GM04504 (cell line): ENCODE measurements at places on chromosomes 1 and 21.

GRCh38 chr1:10905841-10906655, 106.4 kb upstream of the TARDBP start:
- no peak for DNase-seq

DNA sequence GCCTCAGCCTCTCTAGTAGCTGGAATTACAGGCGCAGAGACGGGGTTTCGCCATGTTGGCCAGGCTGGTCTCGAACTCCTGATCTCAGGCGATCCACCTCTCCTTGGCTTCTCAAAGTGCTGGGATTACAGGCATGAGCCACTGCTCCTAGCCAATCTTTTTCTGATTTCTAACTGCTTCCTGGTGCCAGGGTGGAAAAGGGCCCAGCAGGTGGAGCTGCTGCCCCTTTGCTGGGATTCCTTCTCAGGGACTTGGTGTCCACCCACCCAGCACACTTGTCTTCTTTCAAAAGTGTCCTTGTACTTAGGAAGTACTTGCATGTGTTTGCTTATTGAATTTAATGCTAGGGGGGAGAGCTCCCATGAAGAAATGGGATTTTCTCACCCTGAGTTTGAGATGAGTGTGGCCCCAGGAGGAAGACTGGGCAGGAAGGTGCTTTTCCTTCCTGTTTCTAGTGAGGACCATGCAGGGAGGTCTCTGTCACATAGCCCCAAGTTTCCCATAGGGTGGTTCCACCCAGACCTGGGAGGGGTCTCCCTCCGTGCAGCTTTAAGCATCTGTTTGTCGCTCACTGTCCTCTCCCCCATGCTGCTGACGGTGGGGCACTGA, 14.2 kb downstream of the UTP11 start:
- DNase-seq, result no peak

DNA sequence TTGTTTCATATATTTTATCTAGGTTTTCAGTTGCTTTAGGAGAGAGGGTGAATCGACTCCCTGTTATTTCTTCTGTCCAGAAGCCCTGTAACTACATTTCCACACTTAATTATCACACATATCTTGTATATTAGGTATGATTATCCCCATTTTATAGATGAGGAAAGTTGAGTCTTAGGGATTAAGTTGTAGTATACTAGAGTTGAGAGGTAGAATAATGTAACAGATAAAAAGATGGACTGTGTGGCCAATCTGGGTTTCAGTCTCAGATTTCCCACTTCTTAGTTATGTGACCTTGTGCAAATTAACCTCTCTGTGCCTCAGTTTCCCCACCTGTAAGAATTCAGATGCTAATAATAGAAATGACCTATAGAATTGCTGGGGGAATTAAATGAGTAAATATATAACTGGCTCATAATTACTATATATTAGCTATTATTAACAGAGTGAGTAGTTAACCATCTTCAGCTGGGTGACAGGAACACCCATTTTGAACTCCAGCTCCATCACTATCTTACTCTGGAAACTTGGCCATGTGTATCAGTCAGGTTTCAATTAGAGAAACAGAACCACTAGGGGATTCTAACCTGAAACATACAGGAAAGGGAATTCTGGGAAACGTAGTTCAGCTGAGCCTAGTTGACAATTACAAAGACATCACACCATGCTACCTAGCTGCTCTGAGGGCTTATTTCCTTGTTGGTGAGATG, 20.4 kb upstream of the FOXO6 start:
- DNase-seq, result no peak

- DNase-seq, result no peak
Measured at GRCh38 chr1:181386340-181386739, 97.0 kb upstream of the CACNA1E start.

GRCh38 chr1:5615076-5615475, 377.1 kb downstream of the NPHP4 start:
- DNase-seq, result no peak

DNA sequence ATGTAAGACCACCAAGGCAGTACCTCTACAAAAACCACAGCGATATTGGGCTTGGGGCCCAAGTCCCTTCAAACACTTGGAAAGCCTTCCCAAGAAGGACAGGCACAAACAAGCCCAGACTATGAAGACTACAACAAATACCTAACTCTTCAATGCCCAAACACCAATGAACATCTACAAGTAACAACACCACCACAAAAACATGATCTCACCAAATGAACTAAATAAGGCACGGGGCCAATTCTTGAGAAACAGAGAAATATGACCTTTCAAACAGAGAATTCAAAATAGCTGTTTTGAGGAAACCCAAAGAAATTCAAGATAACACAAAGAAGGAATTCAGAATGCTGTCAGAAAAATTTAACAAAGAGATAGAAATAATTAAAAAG, 86.8 kb downstream of the COL24A1 start:
- DNase-seq, result peak; percentile 8

GRCh38 chr1:119742202-119742601, 26.5 kb downstream of the HMGCS2 start:
- DNase-seq, result peak; percentile 2

DNA sequence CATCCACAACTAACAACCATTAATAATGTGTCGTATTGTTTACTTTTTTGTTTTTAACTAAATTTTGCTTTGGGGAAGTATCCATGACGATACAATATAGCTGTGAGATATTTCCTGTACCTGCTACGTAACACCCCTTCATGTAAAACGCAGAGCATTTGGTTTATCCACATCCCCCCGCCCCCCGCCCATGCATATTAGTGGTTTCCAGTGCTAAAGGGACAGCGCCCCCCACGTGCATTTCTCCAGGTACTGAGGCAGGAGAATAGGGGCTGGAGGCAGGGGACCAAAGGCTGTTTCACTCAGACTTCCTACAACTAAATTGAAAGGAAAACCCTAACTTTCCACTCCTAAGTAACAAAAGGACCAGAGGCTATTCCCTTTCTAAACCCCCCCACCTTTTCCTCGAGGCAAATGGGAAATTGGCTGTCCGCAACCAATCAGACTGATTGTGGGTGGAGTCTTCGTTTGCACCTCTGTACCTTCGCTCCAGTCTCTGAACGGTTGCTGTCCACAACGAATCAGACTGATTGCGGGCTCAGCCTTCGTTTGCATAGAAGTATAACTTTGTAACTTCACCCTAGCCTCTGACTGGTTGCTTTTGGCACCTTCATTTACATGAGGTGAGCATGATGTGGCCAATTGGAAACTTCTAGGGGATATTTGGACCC, 12.2 kb upstream of the RIPK4 start:
- no peak for DNase-seq

- no peak for DNase-seq
Measured at GRCh38 chr1:34292472-34292871, 115.8 kb downstream of the C1orf94 start.

GRCh38 chr1:27726173-27727044, 648 bp downstream of the FAM76A start:
- no peak for DNase-seq

GRCh38 chr1:74161497-74161896, 36.5 kb downstream of the LRRIQ3 start:
- no peak for DNase-seq

GRCh38 chr1:177054542-177054941, 110.0 kb downstream of the ASTN1 start:
- no peak for DNase-seq

DNA sequence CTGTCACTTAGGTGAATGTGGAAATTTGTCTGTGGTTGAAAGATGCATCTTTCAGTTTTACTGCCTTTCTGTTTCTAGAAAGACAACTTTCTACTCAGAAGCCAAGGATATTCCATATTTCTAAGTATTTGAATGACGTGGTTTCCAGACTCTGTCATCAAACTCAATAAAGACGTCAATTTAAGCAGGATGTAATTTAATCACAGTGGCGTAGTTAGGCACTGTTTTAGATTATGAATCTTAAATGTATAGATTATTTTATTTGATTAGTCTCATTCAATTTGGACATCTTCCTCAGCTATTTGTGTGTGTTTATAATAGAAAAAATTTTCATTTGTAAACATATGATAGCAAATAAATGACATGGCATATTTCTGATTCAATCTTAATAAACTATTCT, 298.9 kb downstream of the RYR2 start:
- DNase-seq, result no peak

DNA sequence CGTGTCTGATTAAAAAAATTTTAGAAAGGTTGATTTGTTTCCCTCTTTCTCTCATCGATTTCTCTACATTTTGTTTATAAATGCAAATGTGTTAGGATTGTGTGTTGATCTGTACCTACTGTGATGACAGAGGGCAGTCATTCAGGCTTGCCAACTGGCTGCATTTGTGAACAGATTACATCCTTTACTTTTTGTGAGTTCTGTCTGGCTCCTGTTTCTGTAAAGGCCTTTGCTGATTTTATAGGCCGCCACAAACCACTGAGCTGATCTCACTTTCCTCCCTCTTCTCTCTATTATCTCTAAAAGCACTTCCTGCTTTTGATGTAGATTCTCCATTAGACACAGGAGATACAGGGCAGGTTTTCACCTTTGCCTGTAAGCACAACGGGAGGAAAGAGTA, 106.8 kb downstream of the ESRRG start:
- no peak for DNase-seq

- DNase-seq, result no peak
Measured at GRCh38 chr1:85488126-85488525, 23.2 kb upstream of the DDAH1 start.

GRCh38 chr1:89918127-89918793, 76.7 kb upstream of the ZNF326 start:
- no peak for DNase-seq

- no peak for DNase-seq
Measured at GRCh38 chr1:30046751-30047150, 676.6 kb downstream of the MATN1 start.

DNA sequence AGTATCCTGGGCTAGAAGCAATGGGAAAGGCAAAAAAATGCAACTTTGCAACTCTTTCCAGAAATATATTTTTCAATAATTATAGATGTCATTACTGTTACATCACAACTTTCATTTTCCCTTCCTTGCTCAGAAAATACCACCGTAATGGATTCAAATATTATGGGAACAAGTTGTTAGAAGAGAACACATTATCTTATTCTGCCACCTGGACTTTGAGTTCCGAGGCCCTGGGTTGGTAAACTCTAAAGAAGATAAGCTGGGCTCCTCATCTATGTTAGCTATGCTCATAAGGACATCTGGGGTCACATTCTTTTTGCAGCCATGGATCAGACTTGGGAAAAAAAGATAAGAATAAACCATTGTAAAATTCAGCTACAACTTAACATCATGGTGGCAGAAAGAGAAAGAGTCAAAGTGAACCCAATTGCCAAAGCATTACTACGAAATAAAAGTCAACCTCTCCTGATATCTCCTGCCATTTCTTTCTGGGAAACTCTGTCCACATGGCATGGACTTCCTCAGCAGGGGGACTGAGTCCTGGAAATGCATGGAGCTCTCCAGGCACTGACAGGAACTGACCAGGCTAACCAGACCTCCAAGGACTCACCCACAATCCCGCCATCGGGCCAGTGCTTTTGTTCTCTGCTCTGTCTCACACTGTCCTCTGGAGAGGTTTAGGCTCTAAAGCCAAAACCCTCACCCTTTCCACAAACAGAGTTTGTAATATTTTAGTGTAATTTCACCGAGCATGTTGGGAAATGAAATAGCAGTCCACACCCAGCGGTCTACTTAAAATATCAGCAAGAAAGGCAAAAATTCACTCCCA, 499.1 kb upstream of the RUNX1 start:
- DNase-seq, result no peak

GRCh38 chr1:167229719-167230385, 9.2 kb downstream of the POU2F1 start:
- DNase-seq, result no peak

- DNase-seq, result no peak
Measured at GRCh38 chr1:236685917-236686814, at the start of gene ACTN2. Gene ACTN2 (plus strand): TSS chr1:236686499. CDS start chr1:236686674, 175 bp downstream.

- no peak for DNase-seq
Measured at GRCh38 chr1:88983791-88984559, 8.5 kb downstream of the KYAT3 start.

GRCh38 chr1:18866314-18866713, 6.9 kb upstream of the TAS1R2 start:
- DNase-seq, result no peak

- DNase-seq, result no peak
Measured at GRCh38 chr21:39381009-39381408, 32.1 kb upstream of the HMGN1 start.

- no peak for DNase-seq
Measured at GRCh38 chr21:33133892-33134291, 64.0 kb downstream of the OLIG1 start.

- DNase-seq, result no peak
Measured at GRCh38 chr21:15526798-15527197, 203.0 kb upstream of the USP25 start.

- no peak for DNase-seq
Measured at GRCh38 chr1:52264530-52265115, 101.4 kb downstream of the CC2D1B start.

DNA sequence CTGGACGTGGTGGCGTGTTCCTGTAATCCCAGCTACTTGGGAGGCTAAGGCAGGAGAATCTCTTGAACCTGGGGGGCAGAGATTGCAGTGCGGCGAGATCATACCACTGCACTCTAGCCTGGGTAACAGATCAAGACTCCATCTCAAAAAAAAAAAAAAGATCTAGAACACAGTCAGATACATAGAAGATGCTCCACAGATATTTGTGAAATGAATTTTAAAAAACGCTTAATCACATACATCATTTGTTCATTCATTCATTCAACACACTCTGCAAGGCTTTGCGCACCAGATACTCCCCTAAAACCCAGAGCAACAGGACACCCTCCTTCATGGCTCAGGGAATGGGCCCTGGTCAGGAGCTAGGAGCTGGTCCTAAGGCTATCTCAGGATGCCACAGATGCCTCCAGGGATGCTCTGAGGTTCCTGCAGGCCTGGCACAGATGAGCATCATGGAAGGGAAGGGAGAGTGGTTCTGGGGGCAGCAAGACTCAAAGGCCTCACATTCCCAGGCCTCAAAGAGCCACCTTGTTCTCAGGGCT, 6.4 kb downstream of the HSPG2 start:
- no peak for DNase-seq

DNA sequence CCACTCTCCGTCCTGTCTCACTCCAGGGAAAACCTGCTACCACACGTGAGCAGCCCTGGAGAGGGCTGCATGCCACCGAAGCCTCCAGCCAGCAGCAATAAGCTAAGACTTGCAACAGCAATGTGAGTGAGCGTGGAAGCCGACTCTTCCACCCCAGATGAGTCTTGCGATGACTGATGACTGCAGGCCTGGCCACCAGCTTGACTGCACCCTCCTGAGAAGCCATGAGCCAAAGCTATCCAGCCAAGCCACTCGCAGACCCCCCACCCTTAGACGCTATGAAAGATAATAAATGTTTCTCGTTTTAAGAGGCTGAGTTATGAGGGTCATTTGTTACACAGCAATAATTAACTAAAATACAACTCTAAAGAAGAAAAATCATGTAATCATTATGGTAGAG, 118.6 kb upstream of the GALNT2 start:
- DNase-seq, result no peak

- DNase-seq, result no peak
Measured at GRCh38 chr1:165395478-165395877, 39.0 kb upstream of the LMX1A start.

GRCh38 chr1:175217721-175218531, 25.4 kb upstream of the KIAA0040 start:
- DNase-seq, result no peak

- DNase-seq, result no peak
Measured at GRCh38 chr1:1373815-1374588, 1.0 kb downstream of the AURKAIP1 start.
